ENCODE measurements at places on chromosomes 11 and 22.

GRCh38 chr11:27471589-27472397, 797 bp downstream of the LGR4 start:
- no peak for DNase-seq

DNA sequence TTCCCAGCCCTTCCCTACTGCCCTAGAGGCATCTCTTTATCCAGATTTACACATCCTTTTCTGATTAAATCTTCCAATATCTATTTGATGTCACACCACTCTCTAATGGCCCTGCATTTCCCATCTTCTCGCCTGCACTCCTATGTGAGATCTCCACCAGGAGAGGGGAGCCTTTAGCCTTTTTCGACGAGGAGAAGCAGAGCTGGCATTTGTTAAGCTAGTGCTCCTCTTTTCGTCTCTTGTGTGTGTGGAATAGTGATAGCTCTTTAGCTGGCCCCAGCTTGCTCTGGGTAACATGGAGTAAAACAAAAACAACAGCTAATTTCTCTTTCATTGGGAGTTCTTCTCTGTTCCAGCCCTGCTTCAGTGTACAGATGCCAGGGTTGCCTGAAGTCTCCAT, 536.5 kb downstream of the NTM start:
- no peak for DNase-seq

DNA sequence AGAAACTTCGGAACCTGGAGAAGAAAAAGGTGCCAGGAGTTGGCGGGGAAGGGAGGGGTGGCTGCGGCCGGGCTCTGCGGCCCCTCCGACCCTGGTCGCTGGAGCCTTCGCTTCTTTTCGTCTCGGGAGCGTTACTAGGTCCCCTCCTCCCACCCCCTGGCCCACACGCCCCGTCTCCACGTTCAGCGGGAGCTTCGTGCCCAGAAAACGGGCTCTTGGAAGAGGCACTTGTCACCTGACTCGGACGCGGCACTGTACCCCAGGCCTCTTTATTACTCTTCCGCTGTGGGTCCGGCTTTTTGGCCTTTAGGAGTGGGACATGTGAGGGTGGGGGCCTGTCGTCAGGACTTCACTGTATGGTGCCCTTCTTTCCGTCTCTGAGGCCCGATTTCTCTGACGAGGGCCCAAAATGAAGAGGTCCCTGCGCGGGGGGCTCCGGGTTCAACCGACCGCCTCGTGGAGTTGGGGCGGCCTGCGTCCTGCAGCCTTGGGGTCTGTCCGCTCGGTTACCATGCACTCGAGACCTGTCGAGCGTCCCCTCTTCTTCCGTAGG, 1.2 kb downstream of the CAPRIN1 start:
- DNase-seq, result no peak

DNA sequence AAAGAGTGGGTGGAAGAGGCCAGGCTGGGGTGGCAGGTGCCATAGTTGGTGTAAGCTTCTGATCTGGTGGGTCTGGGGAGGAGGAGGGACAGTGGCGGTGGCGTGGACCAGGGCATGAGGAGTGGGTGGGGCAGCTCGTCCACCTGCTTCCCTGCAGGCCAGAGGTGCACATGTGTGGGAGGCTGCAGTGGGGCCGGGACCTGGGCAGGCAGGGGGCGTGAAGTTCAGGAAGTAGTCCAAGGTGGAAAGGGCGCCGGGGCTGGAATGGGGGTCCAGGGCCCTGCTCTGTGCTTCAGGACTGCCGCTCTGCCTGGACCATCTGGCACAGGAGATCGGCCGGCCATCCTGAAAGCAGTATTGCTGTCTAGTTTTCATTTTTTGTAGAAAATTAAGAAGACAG, 15.9 kb downstream of the RIBC2 start:
- no peak for DNase-seq

DNA sequence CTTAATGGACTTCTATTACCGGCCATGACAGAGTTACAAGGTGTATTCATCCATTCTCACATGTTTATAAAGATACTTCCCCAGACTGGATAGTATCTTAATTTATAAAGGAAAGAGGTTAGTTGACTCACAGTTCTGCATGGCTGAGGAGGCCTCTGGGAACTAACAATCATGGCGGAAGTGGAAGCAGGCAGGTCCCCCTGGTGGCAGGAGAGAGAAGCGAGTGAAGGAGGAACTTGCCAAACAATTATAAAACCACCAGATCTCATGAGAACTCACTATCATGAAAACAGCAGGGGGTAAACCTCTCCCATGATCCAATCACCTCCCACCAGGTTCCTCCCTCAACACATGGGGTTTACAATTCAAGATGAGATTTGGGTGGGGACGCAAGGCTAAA, 170.0 kb upstream of the PDGFD start:
- DNase-seq, result no peak

DNA sequence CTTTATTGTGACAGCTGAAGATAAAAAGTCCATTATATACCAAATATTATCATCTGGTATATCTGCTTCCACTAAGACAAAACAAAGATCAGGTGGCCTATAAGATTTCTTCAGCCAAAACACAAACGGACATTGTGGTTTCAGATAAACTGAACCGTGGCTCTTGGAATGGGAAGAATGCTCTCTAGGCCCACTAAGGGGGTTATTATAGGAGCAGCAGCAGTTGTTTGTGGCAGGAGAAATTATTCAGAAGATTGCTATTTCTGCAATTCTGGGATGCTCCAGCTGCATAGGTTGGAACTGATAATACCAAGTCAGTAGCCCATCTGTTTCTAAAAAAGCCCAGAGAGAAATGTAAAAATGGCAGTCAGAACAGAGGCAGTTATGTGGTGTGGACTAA, 145.3 kb downstream of the NCAM1 start:
- DNase-seq, result no peak

DNA sequence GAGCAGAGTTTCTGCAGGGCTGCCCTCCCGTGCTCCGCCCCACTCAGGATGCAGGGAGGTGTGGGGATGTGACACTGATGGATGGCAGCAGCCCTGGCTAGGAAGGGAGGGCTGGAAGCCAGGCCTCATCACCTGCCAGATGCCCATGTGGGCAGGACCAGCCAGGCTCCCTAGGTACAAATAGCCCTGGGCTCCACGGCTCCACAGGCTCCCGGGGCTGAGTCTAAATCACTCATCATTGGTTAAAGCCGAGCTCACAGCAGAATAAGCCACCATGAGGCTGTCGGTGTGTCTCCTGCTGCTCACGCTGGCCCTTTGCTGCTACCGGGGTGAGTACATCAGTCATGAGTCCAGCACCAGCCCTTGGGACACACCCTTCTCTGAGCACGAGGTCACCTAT, at the start of gene SCGB1D1:
Gene SCGB1D1, plus strand, starts transcription at position 206 of the 400 bp plus-strand sequence. Its CDS starts 69 bp downstream, at position 275.
- no peak for DNase-seq

DNA sequence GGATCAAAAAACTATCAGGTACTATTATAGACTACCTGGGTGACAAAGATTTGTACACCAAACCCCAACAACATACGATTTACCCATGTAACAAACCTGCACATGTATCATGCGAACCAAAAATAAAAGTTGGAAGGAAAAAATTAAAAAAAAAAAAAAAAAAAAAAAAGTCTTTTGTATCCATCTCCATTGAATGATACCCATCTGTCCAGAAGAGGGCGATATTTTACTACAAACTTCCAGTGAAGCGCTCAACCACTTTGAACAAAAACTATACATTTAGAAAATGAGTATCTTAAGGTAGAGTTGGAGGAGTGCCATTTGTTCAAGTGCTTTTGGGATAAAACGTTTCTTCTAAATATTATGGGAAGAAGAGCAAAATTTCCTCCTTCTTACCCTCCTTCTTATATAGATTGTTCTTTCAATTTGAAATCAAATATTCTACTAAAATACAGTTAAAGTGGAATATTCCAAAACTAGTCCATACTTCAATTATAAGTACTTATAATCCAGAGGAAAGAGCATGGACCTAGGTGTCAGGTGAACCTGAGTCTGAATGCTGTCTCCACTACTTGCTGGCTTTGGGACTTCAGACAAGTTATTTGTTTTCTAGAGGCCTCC, 23.3 kb downstream of the ARL14EP start:
- DNase-seq, result peak; percentile 56

DNA sequence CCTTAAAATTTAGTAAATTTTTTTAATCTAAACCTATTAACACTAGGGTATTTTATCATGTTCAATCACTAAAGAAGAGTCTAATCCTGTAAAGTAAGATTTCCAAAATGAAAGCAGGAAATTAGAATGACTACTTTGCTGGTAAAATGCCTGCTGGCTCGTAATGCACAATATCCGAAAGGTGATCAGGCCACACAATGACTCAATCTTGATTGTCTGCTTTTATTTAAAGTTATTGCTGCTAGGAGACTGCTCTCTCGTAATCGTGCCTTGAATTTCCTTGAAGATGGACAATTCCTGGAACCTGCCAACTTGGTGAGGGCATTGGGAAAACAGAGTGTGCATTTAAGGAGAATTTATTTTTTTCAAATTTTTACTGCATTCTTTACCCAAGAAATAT, 1786.5 kb upstream of the RAG2 start:
- DNase-seq, result no peak

DNA sequence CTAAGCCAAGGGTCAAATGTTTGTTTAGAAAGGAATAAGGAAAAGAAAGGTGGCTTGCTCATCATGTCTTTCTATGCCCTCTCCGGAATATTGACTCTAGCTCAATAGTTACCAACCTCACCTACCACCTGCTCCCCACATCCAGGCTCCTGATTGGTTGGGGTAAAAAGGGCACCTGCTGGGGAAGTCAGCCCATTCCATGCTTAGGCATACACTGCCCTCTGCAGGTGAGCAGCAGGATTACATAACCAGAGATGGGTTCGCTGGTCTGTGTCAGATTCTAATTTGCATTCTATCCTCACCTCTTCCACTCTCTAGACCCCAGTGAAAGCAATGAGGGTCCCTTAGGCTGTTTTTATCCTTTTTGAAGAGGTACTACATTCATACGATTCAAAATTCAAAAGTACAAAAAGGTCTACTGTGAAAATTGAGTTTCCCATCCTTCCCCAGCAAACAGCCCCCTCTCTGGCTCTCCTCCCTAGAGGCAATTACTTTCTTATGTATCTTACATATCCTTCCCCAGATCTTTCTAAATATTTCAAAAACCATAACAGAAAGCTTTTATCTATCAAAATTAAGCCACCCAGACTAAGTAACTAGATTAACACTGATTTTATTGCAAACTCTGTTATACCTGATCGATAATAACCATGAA, 98.0 kb upstream of the ASPHD2 start:
- DNase-seq, result peak; percentile 54
